ENCODE measurements at places on chromosomes 7 and 10. TPM values are rescaled to one million over a fixed set of nuclear protein-coding genes. Genes with fewer than 3 reads are reported as not detected.

- DNase-seq: no peak
These were observed 1.5 kb downstream of the PIK3CG start for GRCh38 chr7:106866298-106867281.

OR2A5 gene
- total RNA-seq: not detected

DNA sequence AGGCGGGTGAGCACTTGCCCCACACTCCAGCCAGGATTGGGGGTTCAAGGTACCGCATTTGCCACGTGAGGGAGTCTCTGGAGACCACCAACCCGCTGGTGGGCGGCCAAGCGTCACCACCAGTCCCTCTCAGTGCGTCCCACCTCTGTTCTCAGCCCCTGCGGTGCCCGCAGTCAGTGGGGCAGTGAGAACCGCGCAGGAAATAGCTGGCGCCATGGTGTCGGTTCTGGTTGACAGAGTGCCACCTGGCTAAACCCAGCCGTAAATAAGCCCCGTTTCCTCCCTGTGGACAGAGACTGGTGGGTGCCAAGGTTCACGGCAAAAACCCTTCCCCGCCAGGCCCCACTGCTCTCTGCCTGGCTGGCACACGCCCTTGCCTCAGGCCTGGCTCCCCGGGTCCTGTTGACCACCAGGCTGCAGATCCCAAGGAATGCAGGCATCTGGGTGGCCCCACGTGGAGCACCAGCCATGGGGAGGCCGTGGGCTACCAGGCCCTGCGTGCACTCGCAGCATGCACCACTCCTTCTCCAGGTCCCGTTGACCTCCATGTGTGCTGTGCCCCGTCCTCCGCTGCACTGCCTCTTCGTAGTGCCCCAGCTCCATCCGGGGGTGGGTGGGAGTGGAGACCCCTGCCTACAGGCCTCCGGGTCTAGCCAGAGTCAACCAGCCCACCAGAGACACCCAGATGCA is 140.0 kb downstream of the LHPP start:
- peak; percentile 61 for DNase-seq

PIP gene
- total RNA-seq: 0.47 TPM

DNA sequence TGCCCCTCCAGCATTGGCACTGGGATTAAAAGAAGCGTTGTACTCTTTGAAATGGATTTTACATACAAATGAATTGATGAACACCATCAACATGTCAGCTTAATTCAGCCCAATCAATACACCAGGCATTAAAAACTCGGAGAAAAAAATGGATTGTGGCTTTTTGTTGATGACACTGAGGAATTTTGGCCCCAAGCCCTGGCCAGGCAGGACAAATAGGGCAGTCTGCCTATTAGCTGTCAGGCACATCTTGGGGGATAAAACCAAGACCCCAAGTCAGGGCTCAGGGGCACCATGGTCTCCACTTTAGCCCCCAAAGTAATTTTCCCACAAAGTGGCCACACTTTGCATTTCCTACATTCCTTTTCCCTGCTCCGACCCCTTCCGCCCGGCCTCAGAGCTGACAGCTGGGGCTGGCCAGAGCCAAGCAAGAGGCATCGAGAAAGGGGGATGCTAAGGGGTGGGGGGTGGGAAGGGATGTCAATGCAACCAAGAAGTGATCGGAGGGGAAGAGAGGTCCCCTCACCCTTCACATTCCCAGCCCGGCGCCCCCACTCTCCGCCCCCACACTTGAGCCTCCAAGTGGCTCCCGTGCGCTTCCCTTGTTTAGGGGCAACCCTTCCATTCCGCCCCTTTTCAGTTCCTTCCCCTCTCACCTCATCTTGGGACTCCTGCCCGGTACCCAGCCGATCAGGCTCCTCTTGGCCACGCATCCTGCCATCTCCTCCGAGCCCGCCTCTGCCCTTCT is 711 bp downstream of the HIP1 start:
- DNase-seq: peak; percentile 57
